GM04504 (cell line): ENCODE measurements at places on chromosomes 7 and 10.

DNA sequence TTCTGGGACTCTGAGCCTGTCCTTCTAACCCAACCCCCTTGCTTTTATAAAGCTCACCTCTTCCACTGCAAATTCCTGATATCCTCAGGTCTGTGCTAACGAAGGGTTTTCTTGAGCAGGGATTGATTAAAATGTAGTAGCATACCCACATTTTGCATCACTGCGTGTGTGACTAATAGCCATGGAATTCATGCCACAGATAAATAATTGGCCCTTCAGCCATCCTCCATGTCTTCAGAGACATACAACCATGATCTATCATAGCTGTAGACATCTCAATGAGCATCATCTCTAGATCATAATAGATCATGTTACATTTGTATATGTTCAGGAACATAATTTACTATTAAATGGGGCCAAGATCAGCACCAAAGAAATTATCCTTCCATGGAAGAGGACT, 990.3 kb downstream of the KCNMA1 start:
- DNase-seq = no peak

GRCh38 chr7:70733090-70733489, 398.9 kb upstream of the GALNT17 start:
- DNase-seq = no peak

DNA sequence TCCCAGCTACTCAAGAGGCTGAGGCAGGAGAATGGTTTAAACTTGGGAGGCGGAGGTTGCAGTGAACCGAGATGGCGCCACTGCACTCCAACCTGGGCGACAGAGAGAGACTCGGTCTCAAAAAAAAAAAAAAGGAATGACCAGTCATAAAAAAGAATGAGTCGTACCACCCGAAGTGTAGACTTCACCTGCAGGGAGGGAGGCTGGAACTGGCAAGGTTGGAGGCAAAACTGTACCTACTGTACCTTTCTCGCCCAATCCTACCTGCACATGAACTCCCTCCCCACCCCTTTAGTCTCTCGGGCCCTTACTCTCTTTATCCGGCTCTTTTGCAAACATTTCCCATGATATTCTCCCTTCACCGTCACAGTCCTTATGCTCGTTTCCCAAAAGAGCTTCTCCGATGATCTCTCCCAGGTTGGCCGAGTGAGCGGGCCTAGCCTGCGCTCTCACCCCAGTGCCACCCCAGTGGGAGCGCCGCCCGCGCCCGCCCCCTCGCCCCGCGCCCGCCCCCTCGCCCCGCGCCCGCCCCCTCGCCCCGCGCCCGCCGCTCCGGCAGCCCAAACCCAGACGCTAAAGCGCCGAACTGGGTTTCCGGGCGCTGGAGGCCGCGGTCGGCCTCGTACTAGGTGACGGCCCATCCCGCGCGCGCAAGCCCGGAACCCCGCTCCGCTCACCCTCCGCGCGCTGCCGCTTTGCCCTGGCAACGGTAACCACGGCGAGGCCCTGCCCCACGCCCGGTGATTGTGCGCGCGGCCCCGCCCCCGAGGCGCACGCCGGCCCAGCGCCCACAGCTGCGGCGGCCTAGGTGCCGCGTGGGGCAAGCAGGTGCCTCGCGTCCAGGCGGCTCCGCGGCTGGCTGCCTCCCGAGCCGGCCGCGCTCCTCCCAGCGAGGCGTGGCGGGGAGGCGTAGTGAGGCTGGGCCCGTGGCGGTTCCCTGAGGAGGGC, at the start of gene SMKR1:
Gene SMKR1, plus strand, starts transcription at position 772 of the 948 bp plus-strand sequence. CDS start 294 bp downstream, outside the sequence.
- peak; percentile 17 for DNase-seq

GRCh38 chr7:139294241-139294640, 46.9 kb upstream of the FMC1 start:
- DNase-seq = no peak

- no peak for DNase-seq
Observed at GRCh38 chr7:92988051-92988450, 129.7 kb downstream of the SAMD9 start.

GRCh38 chr10:125247576-125247975, 87.2 kb upstream of the CTBP2 start:
- DNase-seq = no peak

DNA sequence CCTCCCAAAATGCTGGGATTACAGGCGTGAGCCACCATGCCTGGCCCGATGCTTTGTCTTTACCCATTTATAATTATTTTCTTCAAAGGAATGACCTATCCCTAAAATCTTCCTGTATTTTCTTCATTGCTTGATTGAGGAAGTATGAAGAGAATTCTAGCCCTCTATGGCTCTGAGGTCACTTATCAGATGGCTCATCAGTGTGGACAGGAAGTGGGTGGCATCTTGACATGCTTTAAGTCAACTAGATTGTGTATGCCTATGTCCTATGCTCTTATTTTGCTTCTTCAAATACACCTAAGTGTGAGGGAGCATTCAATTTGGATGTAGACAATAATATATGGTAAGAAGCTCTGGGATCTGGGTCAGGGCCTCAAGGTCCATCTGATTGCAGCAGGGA, 1020.5 kb downstream of the LRMDA start:
- DNase-seq = no peak

- no peak for DNase-seq
Observed at GRCh38 chr7:148172920-148173319, 417.6 kb upstream of the C7orf33 start.

DNA sequence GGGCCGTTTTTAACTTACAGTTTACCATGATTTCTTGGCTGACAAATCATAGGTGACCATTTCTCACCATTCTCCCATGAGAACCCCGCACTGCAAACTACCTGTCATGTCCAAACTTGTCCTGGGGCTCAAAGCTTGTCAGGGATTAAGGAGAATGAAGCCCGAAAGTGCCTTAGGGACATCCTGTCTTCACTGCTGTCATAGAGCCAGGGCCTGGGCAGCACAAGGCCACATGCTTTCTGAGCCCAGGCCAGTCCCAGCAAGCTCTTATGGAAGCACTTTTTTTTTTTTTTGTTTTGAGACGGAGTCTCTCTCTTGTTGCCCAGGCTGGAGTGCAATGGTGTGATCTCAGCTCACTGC, 33.9 kb downstream of the CCM2 start:
- DNase-seq = no peak

- DNase-seq = no peak
Observed at GRCh38 chr7:90222811-90223725, 11.5 kb downstream of the STEAP2 start.

GRCh38 chr10:24623383-24623782, 100.3 kb downstream of the ARHGAP21 start:
- DNase-seq = no peak

GRCh38 chr10:53071505-53072125, 299.0 kb upstream of the MBL2 start:
- no peak for DNase-seq
